ENCODE measurements at places on chromosomes 7 and 10.

DNA sequence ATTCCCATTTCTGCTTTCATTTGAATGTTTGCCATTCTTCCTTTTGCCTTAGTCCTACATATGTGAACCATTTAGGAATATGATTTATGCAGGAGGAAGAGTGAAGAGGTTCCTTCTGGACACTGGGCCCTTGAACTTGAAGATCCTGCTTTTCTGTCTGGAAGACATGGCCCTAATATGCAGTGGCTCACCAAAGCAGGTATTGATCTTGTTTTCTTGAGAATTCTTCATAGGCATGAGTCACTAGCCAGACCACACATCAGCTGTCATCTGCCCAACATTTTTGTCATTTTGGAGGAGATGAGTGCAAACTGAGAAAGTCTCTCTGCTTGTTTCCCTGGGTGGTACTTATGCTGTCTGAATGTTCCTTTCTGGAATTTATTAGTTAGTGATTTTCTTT, 382.6 kb downstream of the LRMDA start:
- no peak for DNase-seq

GRCh38 chr10:49579621-49580020, 30.5 kb upstream of the SLC18A3 start:
- DNase-seq: no peak

DNA sequence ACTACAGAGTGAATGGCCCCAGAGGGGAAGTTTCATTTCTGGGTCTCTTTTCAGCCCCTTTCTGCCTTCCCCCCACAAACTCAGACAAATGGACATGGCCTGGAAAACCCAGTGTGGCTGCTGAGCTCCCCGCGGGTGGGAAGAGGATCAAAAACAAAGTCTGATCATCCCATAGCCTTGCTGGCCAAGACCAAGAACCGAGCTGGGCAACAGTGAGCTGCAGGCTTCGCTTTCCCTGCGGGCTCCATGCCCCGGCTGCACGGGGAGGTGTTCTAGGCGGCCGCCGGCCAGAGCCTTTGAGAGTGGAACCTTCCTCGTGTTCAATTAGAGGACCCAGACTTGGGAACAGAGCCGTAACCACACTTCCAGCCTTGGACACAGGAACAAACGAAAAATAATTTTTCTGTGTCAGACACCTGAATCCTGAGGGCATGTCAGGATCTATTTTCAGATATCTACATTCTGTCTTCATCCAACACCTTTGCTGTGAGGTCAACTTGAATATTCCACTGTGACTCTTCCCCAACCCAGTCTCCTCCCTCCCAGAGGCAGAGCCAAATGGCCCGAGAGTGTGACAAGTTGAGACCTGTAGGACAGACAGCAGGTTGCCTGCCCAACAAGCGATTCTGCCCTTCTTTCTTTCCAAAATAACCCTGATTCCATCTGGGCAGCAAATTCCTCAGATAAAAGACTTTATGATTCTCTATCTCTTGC, 26.0 kb downstream of the WDR86 start:
- DNase-seq: no peak

DNA sequence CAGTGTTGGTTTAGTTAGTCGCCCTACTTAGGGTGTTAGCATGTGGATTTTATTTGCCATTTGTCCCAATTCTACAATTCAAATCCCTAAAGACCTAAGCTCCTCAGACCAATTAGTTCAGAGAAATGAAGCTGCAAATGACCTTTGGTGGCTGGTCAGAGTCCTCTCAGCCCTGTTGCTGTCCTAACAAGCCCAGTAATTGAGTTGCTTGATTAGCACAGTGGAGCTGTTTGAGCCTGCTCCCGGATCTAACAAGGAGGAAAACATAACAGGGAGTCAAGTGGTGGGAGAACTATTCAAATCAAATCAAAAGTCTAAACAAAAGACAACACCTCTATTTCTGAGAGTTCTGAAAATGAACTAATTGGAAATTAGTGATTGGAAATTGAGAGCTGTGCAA, 22.1 kb downstream of the ZDHHC6 start:
- no peak for DNase-seq

DNA sequence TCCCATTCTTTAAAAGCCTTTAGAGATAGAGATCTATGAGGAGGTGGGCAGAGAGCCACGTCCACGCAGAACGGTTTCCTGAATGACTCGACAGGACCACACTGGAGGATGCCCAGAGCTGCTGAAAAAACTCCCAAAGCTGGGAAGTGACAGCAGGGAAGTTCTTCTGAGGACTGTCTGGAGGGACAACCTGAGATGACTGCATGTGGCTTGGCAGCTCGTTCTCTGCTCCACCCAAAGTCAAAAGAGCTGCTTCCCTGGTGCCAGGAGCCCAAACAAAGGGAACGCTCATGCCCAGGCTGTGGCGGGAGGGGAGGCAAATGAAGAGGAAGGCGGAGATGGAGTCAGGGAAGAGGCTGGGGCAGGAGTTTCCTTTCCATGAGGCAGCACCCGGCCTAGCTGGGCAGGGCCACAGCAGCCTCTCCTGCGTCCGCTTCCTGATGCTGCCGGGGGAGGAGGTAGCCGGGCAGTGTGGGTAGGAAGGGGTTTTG, 95.4 kb downstream of the CCDC3 start:
- DNase-seq: no peak

DNA sequence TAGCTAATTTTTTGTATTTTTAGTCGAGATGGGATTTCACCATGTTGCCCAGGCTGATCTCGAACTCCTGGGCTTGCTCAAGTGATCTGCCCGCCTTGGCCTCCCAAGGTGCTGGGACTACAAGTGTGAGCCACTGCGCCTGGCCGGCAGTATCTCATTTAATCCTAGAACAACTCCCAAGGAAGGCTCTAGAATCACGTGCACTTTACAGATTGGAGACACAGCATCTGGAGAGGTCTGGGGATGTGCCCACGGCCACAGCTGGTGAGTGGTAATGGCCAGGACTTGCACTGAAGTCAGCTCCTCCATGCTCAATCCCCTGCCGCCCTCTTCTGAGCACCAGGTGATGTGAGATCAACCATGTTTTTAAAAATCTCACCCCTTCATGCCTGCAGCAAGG, 43.1 kb downstream of the CARD11 start:
- no peak for DNase-seq

- no peak for DNase-seq
Observed at GRCh38 chr10:26994743-26995142, 105.6 kb downstream of the ANKRD26 start.

- no peak for DNase-seq
Observed at GRCh38 chr10:129966370-129966888, 2.4 kb upstream of the EBF3 start.

GRCh38 chr10:23399701-23400144, 39.2 kb upstream of the OTUD1 start:
- DNase-seq: no peak

GRCh38 chr7:81447351-81447952, 322.4 kb downstream of the HGF start:
- DNase-seq: no peak

GRCh38 chr7:68020102-68020501, 1023.5 kb downstream of the TYW1 start:
- DNase-seq: no peak

DNA sequence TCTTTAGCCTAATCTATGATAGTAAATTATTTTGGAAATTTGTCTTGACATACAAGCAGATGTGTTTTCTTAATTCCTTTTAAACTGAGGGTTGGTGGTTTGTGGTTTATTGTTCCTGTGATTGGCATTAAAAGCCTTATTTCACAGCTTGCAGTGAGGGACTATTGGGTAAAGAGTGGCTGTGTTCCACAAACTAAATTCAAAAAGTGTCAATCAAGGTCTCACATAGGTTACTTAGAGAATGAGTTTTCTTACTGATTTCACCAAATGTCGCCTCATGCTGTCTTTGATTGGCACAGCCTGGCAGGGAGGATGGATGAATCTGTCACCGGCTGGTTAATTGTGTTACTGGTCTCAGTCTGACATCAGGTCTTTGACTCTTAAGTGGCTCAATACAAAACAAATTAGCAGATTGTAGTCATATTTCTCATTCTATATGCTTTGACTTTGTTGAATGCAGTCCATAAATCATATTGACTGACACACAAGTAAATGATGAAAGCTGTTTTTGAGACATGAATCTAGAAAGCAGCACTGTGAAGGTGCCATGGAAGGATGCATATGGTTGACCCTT, 66.8 kb upstream of the CYP26C1 start:
- no peak for DNase-seq

DNA sequence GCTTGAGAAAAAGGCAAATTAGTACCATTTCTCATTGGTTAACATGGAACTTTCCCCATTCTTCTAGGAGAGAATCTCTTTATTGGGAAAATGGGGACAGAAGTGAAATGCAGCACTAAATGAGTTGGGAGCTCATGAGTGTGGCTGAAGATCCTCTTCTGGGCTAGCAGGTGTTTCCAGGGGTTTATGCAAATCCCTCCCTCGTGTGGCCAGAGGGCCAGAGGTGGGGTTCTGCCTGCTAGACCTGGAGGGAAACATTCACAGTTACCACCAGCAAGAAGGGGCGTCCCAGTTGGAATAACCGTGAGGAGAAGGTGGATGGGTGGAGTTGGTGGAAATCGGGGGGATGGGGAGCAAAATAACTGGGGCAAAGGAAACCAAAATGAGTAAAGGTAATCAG, 235.9 kb downstream of the KLF6 start:
- no peak for DNase-seq

DNA sequence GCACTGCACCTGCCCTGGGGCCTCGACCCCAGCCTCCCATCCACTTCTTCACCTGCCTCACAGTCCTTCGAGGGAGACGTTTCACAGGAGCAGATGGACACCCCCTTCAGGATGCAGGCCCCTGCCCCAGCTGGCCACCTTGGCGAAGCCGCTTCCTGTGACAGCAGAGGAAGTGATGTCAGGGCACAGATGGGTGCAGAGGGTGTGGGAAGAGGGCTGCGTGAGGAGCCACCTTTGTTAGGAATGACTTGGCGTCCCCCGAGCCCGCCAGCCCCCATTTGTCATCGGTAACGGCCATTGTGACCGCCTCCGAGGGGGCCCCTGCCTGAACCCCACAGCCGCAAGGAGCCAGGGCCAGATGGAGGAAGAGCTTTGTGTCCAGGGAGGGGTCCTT, 47.4 kb upstream of the SLC29A3 start:
- DNase-seq: no peak

DNA sequence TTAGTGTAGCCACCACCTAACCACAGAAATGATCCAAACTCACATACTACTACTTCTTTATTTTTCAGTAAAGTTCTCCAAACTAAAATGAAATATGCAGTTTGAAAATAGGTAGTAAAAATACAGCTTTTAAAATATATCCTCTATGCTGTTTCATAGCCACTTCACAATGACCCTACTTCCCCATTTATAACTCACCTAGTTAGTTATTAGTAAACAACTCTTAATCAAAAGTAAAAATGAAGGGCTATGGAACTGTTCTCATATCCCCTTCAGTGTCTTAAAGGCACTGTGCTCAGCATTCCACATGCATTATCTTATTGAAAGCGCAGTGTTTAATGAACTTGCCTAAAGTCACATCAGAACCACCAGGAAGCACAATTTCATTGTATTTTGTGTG, 43.5 kb downstream of the KMT2C start:
- DNase-seq: no peak

DNA sequence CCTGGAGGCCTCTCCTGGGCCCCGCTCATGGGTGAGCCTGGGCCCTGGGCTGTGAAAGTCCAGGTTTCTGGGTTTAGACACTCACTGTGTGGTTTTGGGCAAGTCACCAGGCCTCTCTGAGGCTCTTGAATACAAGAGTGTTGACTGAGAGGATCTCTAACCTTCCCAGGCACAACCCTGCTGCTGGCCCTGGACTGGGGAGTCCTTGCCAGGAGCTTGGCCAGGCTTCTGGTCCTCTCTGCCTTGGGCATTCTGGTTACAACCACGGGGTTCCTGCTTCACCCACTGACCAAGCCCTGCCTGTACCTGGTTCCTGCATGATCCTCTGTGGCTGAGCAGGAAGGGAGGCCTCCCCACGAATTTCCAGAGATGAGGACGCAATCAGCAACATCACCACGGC, 63.6 kb upstream of the COL13A1 start:
- peak; percentile 34 for DNase-seq

DNA sequence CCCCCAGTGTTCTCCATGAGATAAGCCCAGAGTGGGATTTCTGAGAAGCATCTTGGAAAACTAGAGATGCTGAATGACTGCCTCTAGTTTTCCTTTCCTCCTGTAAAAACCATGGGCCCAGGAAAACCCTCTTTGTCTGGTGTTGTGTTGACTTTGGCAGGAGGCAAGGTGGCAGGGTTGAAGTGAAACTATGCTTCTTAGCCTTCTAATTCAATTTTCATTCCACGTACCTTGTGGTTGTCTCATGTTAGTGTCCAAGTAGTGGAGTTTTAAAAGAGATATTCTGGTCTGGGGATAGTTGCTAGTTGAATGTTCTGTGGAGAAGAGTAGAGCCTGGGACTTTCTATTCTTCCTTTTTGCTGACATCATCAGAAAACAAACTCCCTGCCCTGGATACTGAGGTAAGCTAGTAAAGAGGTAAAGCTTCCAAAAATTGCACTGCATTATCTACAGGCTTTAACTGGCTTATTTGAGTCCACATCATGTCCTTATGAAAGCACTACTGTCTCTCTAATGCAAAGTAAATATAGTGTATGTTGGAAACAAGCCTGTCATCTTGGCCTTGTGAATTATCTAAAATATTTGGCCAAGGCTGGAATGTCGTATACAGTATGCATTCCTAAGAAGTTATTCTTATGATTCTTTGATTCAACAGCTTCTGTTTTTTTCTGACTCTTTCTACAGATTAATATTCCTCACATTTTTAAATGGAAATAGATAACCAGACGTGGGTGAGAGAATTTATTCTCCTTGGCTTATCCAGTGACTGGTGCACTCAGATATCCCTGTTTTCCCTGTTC, at the start of gene OR2F2:
Gene OR2F2 (plus strand): TSS at position 708 of the 800 bp plus-strand sequence. CDS start 0 bp downstream, at position 708.
- DNase-seq: no peak

Data from substantia nigra (tissue), 51 donors.